ENCODE measurements at places on chromosomes 7 and 10.

DNA sequence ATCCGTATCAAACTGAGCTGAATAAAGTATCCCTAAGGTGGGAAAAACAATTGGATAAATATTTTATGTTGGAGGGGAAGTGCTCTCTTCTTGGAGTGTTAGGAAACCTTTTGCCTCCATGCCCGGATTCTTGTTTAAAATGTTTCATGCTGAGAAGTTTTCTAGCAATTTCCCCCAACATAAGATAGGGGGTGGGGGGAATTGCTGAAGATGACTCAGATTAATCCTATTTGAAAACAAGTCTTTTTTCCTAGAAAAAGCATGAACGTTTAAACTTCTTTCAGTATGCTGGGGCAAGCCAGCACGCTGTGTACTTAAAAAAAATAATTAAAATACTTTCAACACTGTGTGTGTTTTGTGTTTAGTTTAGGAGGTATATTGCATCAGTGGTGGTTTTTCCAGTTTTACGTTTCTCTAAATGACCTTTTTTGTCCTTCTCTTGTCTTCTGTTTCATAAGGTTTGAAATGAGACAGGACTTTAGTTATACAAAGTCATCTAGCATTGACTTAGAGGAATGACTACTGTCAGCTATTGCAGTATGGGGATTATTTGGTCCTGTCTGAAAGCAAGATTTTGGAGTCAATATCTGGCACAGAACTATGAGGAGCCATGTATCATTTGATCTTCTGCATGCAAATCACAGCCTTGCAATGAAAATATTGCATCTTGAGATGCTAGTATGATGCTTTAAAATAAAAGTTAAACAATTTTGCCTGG lies 295.9 kb downstream of the GATA3 start:
- DNase-seq: no peak

DNA sequence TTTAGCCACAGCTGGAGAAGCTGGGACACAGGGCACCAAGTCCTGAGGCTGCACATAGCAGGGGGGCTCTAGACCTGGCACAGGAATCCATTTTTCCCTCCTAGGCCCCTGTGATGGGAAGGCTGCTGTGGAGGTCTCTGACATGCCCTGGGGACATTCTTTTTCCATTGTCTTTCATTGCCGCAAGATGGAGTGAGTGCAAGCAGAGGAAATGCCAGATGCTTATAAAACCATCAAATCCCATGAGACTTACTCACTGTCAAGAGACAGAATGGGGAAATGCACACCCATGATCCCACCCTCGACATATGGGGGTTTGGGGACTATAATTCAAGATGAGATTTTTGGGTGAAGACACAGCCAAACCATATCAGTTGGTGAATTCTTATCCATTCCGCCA lies 94.7 kb upstream of the FERD3L start:
- no peak for DNase-seq

- DNase-seq: no peak
Measured at GRCh38 chr7:158241919-158242318, 345.7 kb downstream of the PTPRN2 start.

GRCh38 chr10:119153661-119154060 lies 11.9 kb downstream of the SFXN4 start:
- DNase-seq: no peak

GRCh38 chr7:33258491-33258951 lies 129.2 kb downstream of the BBS9 start:
- DNase-seq: peak; percentile 48

- peak; percentile 58 for DNase-seq
Measured at GRCh38 chr7:39624442-39624807, 1.1 kb downstream of the RALA start.

- peak; percentile 24 for DNase-seq
Measured at GRCh38 chr10:14665865-14666857, 108.5 kb downstream of the FAM107B start.

DNA sequence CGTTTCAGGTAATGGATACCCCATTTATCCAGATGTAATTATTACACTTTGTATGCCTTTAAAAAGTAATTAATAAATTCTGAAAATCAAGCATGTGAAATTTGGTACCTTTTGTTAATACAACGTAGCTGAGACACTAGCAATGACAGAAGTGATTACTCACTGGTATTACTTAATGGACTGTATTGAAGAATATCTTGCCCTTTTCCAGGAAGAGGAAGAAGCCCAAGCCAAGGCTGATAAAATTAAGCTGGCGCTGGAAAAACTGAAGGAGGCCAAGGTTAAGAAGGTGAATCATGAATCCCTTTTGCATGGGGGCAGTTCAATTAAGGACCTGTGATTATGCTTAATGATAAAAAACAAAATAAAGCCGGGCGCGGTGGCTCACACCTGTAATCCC lies 64.8 kb downstream of the APBB1IP start:
- DNase-seq: no peak

DNA sequence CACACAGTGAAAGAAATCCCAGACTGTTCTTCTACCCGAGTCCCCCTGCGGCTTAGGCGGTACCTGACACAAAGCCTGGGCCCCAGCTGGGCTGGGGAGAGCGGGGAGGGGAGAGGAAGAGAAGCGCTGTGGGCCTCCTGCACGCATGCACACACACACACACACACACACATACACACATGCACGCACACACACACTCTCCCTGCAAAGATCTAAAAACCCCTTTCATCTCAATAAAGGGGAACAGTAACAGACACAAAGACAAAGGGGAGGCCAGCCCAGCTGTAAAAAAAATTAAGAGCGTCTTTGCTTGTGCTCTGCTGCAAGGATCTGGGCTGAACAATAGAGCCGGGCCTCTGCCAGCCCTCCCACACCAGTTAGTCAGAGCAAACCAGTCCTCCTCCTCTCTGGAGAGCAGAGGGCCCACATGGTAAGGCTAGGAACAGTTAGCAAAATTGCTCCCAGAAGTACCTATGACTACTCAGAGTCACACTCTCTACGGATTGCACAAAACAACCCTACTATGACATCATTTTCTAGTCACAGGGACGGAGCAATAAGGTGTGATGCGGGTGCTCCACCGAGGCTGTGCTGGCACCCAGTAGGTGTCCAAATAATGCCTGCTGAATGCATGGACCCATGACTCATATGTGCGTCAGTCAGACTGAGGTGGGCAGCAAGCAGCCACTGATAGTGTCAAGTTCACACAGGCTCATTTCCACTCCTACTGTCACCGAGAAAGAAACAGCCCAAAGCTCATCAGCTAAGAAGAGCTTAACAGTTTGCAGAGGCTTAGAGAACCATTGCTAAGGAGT lies 9.2 kb downstream of the ITPRIP start:
- peak; percentile 97 for DNase-seq

- DNase-seq: peak; percentile 80
Measured at GRCh38 chr7:29564496-29565223, 1.0 kb downstream of the PRR15 start.

- no peak for DNase-seq
Measured at GRCh38 chr7:55591282-55591931, 19.1 kb upstream of the VOPP1 start.

DNA sequence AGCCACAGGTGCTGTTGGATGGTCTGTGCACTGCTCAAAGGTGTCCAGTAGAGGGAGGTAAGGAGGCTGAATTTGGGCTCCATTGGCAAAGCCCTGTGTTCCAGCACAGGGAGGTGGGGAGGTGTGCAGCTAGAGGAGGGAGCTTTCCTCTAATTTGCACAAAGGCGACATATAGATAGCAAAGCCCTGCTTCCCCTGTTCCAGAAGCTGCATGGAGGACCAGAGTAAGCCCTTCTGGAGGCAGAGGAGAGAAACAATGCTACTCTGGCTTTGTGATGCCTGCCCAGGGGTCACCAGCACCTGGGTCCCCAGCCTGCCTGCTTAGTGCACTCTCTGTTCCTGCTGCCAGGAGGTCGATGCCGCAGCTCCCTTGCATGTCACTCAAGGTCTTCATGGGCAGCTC lies 3.4 kb upstream of the ARHGAP22 start:
- peak; percentile 49 for DNase-seq

DNA sequence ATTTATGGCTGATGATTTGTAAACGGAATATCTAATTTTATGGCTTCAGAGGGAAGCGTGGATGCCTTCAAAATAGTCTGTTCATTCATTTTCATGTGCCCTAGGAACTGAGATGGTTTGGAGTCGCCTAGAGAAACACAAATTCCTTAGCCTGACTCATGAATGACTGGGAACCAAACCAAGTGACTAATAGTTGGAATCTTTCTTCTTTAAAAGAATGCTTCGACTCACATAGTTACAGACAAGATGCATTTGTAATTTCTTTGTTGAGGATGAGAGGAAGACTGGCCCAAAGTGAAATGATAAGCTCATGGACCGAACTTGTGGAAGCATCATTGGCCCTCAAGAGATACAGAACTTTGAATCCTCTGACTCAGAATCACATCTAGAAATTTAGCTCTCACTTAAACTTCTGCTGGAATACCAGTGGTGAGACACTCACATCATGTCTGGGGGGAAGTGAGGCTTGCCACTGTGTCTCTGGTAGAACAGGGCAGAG lies 1107.2 kb downstream of the NRG3 start:
- peak; percentile 90 for DNase-seq

DNA sequence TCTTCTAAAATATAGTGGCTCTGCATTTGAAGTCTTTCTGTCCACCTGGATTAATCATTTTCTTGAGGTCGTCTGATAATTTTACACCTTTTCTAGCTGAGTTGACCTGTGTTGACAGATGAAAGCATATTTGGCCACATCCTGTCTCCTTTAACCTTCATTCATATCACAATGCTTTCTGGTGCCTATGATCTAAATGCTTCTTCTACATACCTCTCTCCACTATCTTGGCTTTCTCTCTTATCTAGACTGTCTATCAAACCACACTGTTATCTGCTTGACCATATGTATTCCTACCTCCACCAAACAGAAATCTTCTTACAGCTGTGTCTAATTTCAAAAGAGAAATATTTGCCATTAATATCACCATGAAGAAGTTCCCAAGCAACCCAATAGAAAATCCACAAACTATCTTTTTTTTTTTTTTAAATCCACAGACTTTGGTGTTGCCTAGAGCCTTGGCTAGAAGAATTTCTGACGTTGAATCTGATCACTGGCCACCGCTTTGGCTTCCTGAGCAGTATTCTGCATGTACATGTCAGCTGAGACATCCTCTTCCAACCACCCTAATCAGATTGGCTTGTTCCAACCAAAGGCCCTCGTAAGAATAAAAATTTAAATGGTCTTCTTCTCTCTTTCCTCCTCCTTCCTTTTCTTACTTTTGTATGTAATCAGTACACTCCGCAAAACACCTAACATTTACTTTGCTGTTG lies 66.3 kb upstream of the SP4 start:
- no peak for DNase-seq

Data from fibroblast of pulmonary artery (primary cell).